HuH-7.5 (cell line): ENCODE measurements at places on chromosomes 1 and 21.

DNA sequence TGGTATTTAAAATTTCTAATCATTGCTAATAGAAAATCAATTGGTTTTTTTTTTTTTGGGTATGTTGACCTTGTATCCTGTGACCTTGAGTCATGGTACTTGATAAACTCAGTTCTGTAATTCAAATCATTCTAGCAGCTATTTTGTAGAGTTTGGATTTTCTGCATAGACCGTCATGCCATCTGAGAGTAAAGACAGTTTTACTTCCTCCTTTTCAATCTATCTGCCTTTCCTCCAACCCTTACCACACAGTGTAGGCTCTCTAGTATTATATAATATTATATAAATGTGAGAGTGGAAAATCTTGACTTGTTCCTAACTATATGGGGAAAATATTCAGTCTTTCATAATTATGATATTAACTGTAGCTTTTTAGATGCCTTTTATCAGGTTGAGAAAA, 7.0 kb downstream of the TDRD5 start:
- DNase-seq: no peak

- peak; percentile 3 for DNase-seq
Measured at GRCh38 chr21:18384771-18385170, 18.8 kb downstream of the TMPRSS15 start.

DNA sequence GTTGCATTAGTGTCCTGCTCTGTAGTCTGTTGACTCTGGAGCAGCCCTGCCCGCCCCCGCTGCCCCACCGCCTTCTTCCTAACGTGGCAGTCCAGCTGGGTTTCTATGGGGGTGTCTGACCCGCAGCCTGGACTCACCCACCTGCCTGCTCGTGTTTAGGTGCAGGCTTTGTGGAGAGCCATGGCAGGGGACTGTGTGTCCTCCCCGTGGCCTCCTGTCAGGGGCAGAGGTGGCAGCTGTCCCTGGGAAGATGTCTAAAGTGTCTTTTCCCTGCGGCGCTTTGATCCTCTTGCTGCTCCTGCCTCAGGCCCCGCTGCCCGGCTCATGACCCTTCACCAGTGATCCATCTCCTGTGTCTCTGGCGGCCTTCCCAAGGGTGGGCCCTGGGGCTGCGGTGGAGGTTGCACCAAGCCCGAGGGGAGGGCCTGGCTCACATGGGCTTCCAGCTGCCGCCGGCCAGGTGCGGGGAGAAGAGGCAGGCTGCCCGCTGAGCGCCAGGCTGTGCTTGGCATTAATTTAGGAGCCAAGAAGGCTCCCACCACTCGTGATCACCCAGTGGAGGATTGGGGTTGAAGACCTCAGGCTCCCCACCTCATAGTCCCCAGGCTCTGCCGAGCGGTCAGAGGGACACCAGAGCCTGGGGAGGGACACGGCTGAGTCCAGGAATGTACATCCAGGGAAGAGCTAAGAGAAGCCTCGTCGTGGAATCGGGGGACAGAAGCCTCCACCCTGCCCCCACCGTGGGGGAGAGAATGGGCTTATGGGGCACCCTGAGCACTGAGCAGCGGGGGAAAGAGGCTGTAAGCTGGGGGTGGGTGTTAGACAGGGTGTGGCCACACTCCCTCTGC, 44.1 kb downstream of the COL18A1 start:
- no peak for DNase-seq

DNA sequence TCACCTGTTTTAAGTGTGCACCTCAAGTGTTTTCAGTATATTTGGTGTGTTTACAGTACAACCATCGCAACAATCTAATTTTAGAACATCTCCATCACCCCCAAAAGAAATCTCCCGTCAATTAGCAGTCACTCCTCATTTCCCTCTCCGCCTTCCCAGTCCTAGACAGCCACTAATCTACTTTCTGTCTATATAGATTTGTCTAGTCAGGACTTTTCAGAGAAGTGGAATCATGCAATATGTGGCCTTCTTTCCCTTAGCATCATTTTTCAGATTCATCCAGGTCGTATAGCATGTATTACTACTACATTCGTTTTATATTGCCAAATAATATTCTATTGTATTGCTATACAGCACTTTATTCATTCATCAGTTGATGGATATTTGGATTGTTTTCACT, 1.7 kb upstream of the SHE start:
- no peak for DNase-seq

- no peak for DNase-seq
Measured at GRCh38 chr1:32082022-32082421, 9.3 kb downstream of the TMEM39B start.

DNA sequence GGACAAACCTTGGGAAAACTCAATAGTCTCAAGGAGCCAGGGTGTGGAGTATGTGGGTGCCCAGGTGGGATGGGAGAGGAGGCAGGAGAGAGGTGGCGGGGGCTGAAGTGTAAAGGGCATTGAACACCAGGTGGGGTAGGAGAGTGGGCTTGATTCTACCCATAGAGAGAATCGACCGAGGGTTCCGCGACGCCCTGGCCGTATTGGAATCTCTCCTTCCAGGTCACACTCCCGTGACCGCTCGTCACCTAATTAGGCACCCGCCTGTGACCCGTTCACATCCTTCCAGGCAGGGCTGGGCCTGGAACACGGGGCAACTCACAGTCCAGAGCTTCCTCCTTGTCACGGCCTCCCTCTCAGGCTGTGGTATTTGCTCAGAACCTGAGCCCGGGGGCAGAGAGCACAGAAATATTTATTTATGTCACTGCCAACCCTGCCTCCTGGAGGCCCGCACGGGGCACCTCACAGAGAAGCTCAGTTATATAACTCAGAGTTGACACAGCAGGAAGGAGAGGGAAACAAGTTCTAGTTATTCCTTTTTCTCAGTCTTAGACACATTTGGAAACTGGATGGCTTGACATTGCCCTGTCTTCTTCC, 12.0 kb downstream of the NCMAP start:
- peak; percentile 53 for DNase-seq

DNA sequence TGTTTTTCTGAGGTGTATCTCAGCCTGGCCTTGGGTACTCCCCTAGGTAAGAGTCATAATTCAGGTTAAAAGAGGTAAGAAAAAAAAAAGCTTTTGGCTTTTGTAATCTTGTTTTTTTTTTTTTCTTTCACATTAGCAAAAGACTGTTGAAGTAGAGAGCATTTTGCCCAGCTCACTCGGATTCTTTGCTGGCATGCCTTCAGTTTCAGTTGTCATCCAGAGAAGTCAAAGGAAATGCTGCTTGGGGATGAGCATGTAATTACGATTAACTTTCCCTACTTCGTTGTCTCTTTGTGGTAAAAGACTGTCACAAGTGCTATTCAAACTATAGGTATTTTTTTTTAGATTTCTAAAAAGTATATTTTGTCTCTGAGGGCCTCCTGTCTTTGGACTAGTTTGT, 6.3 kb downstream of the BACH1 start:
- no peak for DNase-seq

- DNase-seq: no peak
Measured at GRCh38 chr21:35343046-35343819, 294.1 kb upstream of the RUNX1 start.

DNA sequence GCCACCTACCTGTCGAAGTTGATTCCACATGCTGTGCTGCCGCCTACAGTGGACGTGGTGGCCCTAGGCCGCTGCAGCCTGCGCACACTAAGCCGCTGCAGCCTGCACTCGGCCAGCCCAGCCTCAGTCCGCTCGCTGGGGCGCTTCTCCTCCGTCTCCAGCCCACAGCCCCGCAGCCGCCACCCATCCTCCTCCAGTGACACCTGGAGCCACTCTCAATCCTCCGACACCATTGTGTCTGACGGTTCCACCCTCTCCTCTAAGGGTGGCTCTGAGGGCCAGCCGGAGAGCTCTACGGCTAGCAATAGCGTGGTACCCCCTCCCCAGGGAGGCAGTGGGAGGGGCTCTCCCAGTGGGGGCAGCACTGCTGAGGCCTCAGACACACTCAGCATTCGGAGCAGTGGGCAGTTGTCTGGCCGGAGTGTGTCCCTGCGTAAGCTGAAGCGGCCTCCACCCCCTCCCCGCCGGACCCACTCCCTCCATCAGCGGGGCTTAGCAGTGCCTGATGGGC, 46.9 kb downstream of the YARS1 start:
- DNase-seq: no peak

DNA sequence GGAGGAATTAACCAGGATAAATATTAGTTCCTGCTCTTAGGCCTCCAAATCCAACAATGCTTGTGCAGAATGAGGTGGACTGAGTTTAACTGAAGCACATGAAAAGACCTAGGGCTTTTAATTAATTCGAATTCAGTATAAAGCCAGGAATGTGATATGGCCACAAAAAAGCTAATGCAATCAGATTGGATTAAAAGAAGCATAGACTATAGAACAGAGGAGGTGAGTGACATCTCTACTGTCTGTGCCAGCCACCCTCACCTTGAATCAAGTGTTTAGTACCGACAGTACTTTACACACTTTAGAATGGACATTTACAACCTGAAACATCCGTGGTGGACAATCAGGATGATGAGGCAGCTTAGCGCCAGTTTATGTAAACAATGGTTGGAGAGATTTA, 62.1 kb downstream of the CNIH3 start:
- no peak for DNase-seq

- no peak for DNase-seq
Measured at GRCh38 chr1:20644416-20644815, 11.2 kb downstream of the PINK1 start.

GRCh38 chr21:15740383-15740782, 10.6 kb downstream of the USP25 start:
- no peak for DNase-seq

DNA sequence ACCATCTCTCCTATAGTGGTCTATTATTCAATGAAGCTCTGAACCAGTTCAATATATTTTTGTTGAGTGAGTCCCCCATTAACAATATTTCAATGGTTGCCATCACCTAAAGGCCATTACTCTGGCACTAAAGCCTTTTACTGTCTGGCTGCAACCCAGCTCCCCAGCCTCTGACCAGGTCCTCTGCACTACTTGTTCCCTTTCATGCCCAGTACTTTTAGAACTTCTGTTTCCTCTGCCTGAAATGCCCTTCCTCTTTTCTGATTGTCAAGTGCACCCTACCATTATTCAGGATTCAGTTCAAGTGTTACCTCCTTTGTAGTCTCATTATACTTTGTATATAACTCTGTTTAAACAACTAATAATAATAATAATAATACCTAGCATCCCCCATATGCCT, 30.4 kb upstream of the ZFYVE9 start:
- DNase-seq: no peak

DNA sequence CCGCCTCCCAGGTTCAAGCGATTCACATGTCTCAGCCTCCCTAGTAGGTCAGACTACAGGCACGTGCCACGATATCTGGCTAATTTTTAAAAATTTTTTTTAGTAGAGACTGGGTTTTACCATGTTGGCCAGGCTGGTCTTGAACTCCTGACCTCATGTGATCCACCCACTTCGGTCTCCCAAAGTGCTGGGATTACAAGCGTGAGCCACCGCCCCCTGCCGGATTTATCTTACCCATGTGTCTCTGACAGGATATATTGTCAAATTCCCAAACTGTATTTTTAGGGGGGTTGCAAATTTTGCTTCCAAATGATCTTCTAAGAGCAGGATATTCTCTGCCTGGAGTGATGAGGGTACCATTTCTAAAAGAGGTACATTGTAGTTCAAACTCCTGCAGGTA, 74.3 kb downstream of the KIF26B start:
- DNase-seq: no peak

DNA sequence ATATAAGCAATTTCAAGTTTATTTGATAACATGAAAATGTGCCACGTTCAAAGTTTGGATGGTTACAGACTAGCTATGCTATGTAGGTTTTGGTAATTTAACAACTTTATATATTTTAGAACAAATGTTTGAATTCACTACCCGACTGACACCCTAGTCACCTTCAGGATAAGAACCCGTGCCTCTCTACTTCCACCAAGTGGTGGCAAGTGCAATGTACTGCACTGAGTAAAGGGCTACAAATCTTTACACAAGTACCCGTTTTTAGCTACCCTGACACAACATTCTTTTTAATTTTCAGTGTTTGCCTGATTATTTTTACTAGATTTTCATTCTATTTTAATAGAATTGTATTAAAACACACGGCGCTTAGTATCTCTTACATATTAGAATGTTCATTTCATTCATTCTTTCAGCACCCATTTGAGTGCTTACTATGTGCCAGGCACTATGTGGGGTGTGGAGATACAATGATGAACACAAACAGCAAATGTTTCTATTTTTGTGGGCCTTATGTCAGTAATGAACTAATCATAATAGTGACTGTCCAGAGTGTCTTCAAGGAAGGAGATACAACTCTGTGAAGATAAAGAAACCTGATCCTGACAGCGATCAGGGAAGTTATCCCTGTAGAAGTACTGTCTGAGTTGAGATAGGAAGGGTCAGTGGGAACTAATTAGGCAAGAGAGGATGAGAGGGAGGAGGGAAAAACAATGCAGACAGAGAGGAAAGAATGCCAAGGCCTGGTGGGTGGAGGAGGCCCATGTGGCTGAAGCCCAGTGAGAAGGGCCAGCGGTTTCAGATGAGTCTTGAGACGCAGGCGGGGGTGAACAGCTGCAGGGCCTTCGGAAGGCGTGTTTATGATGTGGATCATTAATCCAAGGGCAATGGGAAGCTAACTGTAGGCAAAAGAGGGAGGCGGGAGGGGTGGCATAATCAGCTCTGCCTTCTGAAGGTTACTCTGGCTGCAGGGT, 3.8 kb downstream of the LCA5L start:
- DNase-seq: peak; percentile 43
